Fibroblast of lung (primary cell): ENCODE measurements at places on chromosomes 7 and 10. TPM values are rescaled to one million over a fixed set of nuclear protein-coding genes. Genes with fewer than 3 reads are reported as not detected.

Gene UBTD1
- total RNA-seq, result 20.3 and 22.0 TPM in 2 replicates

Gene HTR7
- total RNA-seq, result 0.77 and 0.83 TPM in 2 replicates

Gene CHN2
- total RNA-seq, result 0.33 and 1.3 TPM in 2 replicates

Gene STOX1
- under 0.01 TPM in 2 replicates for total RNA-seq

Gene PPRC1
- 9.9 and 10.0 TPM in 2 replicates for total RNA-seq

Gene RARRES2
- 65.6 and 174 TPM in 2 replicates for total RNA-seq

Gene CARD11
- total RNA-seq, result not detected in 2 replicates

Gene SP8
- not detected in 2 replicates for total RNA-seq

- DNase-seq, result no peak
Observed at GRCh38 chr10:104577861-104578521, 63.1 kb upstream of the SORCS3 start.

- no peak for DNase-seq
Observed at GRCh38 chr7:130463553-130464434, 23.0 kb upstream of the CEP41 start.

- DNase-seq, result no peak
Observed at GRCh38 chr10:78437998-78438906, 404.6 kb downstream of the RPS24 start.

DNA sequence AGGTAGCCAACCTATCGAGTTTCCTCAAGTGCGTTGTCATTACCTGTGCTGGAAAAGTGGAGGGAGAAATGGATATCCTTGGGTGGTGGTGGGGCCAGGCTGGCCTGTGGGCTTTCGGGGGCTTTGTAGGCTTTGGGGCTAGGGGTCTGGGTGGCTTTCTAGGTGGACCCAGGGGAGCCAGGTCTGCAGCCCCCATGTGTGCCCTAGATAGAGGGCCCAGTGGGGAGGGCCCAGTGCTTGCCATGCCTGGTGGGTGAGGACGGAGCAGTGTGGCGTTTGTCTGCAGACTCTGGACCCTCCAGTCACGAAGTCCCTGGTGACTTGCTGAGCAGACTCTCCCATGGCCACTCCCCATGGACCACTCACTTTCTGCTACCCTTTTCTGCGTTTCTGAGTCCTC is 19.7 kb downstream of the EMX2 start:
- DNase-seq, result no peak

DNA sequence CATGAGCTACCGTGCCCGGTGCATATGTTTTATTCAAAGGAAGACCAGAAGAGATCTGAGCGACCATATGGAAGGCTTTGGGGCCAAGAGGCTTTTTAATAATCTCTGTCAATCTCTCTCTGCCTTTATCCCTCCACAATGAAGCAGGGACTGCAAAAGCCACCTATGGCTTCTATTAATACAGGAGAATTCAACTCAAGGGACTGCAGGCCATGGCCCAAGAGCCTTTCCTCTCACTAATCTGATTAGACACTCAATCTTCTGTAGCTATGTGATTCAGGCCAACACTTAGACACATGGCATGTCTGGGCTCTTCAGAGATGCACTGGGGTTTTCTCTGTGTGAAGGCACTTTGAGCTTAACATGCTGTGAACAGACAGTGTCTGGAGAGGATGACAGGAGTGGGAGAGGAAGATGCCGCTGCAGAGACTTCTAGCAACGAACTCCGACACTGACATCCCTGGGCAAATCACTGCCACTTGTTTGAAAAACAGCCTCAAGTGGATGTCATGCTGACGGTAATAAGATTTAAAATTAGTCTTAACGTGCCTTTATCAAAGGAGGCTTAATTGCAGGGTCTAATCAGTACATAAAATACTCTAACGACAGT is 114.4 kb upstream of the AOAH start:
- DNase-seq, result no peak

DNA sequence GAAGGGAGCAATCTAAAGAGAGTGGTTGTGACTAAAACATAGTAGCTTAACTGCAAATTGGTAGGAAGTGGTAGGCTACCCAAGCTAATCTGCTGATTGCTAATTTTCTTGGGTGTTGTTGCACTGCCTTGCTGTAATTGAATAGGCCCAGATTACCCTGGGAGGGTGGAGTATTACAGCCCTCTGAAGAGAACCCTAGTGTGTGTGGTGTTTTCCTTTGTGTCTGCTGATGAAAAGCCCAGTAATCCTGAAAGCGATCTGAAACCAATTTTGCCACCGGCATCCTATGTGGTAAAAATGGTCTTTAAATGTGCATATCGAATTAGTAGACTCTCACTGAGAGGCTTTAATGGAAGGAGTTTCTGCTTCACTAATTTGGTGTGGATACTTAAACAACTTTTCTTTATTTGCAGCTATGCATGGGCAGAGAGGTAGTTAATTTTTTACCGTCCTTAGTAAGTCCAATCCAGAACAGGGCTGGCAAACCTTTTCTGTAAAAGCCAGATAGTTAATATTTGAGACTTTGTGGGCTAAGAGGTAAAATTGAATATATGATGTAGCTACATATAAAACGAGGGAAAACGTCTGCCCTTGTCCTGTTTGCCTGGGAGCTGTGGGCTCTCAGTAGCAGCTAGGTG is 92.5 kb downstream of the CSTF2T start:
- DNase-seq, result no peak
